ENCODE measurements at places on chromosomes 1 and 21.

- ATAC-seq: no peak
These were observed 51.7 kb downstream of the SIM2 start for GRCh38 chr21:36750576-36750959.

DNA sequence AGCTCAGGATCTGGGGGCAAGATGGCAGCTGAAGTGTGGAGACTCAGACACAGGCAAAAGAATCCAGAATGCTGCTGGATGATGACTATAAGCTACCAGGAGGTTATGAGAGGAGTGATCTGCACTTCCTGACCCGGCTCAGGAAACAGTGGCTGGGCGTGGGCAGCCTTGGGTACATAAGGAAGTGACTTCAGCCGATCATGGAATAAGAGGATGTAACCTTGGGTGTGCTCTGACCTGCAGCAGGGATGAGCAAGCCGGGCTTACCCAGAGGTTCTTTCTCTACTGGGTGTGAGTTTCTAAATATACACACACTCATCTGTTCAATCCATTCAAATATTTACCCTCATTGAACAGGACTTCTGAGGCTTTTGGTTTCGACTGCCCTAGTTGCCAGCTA, 62.7 kb downstream of the CD34 start:
- peak; percentile 43 for ATAC-seq

- ATAC-seq: no peak
These were observed 809 bp upstream of the ZNF669 start for GRCh38 chr1:247104965-247105364.

DNA sequence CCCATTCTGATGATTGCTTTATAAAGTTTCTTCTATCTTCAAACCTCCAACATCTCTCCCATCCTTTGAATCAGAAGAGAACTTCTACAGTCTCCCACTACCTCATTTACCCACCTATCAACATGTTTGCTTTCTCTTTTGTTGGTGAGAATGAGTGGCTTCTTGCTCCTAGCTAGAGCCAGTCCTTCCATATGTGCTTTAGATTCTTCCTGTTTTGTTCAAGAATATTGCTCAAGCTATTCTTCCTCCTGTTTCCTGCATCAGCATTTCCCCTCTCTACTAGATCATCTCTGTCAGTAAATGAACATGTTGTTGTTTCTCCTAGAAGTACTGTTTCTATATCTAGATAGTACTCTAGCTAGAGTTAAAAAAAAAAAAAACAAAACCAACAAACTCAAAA, 6.3 kb downstream of the ATF6 start:
- ATAC-seq: no peak

GRCh38 chr1:186409091-186409490, 33.5 kb downstream of the ODR4 start:
- ATAC-seq: no peak

GRCh38 chr21:42423197-42423675, 19.5 kb downstream of the UBASH3A start:
- no peak for ATAC-seq

- 0 out of 3 replicates have a peak, but pooled peaks have one; percentile 41 for ATAC-seq
These were observed 442.0 kb upstream of the RUNX1 start for GRCh38 chr21:35491114-35491513.

GRCh38 chr1:1881727-1882126, 9.2 kb downstream of the GNB1 start:
- ATAC-seq: no peak

- no peak for ATAC-seq
These were observed 231.8 kb upstream of the GREM2 start for GRCh38 chr1:240843798-240844197.

DNA sequence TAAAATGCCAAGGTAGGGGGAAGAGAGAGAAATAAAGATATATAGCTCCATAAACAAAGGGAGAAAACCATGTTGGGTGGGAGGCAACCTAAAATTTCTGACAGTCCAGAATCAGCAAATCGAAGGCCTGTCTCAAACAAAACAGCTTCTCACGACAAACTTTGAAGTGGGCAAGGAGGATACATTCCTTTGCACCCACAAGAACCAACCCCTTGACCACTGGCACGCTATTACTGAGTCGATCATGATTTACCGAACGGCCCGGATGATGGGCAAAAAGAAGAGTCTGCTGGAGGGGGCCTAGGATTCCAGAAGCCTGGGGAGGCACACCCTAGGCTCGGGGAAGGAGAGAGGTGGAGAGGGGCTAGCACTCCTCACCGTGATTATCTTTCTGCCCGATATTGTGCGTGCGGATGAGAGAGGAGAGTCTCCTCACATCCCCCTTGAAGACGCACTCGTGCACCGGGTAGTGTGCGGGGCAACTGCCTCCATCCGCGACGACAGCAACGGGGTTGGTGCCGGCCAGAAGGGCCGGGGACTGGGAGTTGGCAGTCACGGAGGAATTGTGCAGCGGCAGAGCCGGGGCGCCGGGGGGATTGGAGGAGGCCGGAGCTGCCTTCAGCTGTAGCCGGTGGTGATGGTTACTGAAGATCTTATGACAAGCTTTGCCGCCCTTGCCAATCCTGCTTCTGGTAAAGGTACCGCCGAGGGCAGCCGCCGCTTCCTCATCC, 756 bp downstream of the ANKRD13C start:
- peak; percentile 51 for ATAC-seq

GRCh38 chr1:66527686-66528085, 6.3 kb upstream of the SGIP1 start:
- peak; percentile 42 for ATAC-seq

- no peak for ATAC-seq
These were observed 13.9 kb upstream of the LY9 start for GRCh38 chr1:160781914-160782689.

- ATAC-seq: peak; percentile 61
These were observed 34.8 kb downstream of the ANKRD13C start for GRCh38 chr1:70319750-70320149.

GRCh38 chr1:109997867-109998229, 13.3 kb downstream of the AHCYL1 start:
- no peak for ATAC-seq

GRCh38 chr1:119879510-119880434, 16.5 kb downstream of the ADAM30 start:
- no peak for ATAC-seq

Data from SK-N-SH treated with all-trans-retinoic acid at 6 μM for 48 hours (cell line).